ENCODE measurements at places on chromosomes 4 and X.

GRCh38 chr4:26074712-26075430 lies 160.9 kb downstream of the SMIM20 start:
- DNase-seq = no peak

- peak; percentile 45 for DNase-seq
Measured at GRCh38 chr4:110211007-110211769, 12.8 kb upstream of the ELOVL6 start.

DNA sequence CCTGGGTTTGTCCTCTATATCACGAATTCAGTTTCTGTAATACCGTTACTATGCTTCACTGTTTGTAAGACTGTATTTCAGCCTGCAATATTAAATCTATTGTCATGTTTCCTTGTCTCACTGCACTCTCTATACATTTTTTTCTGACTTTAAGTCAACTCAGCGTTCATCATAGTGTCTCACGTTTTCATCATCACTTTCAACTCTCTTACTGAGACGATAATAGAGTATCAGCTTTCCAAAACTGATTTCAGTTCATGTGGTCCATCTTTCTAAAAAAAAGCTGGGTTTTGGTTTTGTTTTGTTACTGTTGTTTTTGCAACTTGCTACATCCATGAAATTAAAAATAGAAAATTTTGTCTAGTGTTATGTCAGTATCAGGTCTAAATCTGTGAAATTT lies 147.7 kb downstream of the TMEM47 start:
- DNase-seq = no peak

- no peak for DNase-seq
Measured at GRCh38 chrX:45454290-45454689, 253.6 kb upstream of the DIPK2B start.

DNA sequence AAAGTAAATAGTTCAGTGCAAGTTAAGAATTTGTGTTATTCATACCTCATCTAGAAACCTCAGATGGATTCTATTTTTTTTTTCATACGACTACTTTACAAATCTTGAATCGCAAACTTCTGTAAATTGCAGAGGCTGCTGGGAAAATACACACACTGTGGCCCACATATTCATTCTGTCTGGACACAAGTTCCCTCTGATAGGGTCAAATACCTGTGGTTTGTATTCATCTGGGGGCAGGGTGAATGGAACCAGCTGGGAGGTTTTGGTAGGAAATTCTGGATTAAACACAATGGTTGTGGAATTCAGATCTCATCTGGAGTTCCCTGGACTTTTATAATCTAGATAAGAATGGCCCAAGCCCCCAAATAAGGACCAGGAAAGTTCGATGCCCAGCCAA lies 56.2 kb downstream of the SPATA18 start:
- DNase-seq = peak; percentile 55

DNA sequence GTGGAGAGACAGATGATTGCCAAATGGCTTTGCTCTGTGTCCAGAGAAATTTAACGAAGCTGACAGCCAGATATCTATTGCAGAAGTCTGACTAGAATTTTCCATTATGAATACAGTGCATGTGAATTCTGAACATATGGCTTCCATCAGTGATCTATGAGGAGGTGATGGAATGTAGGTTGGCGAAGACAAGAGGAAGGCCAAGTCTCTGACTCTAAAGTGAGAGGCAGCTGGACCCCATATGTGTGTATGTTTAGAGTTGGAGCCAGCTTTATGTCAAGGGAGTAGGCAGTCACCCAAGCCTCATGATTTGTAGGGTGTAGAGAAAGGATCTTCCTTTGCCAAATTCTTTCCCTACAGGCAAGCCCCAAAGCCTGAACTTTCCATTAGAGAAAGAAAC lies 76.2 kb upstream of the TEX13D start:
- peak; percentile 96 for DNase-seq

- peak; percentile 21 for DNase-seq
Measured at GRCh38 chr4:94695384-94695783, 62.4 kb upstream of the BMPR1B start.

DNA sequence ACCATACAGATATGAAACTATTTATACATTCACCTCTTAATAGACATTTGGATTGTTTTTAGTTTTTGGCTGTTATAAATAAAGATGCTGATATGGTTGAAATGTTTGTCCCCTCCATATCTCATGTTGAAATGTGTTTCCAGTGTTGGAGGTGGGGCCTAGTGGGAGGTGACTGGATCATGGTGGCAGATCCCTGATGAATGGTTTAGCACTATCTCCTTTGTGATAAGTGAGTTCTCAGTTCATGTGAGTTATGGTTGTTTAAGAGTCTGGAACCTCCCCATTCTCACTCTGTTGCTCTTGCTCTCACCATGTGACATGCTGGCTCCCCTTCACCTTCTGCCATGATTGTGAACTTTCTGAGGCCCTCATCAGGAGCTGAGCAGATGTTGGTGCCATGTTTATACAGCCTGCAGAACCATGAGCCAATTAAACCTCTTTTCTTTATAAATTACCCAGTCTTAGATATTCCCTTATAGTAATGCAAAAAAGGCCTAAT lies 12.2 kb upstream of the CLGN start:
- DNase-seq = no peak

GRCh38 chrX:81259714-81260395 lies 58.0 kb downstream of the SH3BGRL start:
- peak; percentile 42 for DNase-seq

GRCh38 chr4:19941434-19941833 lies 310.3 kb upstream of the SLIT2 start:
- peak; percentile 64 for DNase-seq

DNA sequence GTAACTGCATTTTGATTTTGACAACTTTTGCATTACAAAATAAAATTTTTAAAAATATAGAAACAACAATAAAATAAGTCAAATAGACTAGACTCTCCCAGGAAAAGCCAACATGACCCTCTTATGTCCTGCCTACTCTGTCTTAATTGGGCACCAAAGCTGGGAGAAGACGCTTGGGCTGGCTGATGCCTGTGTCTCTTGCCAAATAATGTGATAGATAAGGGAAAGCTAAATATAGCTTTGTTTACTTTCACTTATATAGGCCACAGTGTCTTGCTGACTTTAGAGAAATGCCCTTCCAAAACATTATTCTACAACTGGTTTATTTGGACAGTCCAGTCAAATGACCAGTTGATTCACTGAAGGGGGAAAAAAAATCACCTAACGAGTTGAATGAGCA lies 54.2 kb downstream of the FMR1NB start:
- no peak for DNase-seq

DNA sequence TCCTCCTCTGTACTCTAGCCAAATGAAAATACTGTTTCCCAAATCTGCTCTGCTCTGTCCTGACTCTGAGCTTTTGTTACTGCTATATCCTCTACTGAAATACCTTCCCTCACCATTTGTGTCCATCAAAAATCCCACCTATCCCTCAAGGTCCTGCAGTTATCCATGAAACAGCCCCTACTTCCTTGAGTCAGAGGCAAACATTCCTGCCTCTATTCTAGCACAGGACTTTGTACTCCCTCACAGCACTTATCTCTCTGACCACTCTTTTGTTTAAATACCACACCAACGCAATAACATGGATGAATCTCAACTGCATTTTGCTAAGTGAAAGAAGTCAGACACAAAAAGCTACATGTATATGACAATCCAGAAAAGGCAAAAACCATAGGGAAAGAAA lies 10.5 kb upstream of the RNF128 start:
- DNase-seq = no peak

- no peak for DNase-seq
Measured at GRCh38 chr4:62528874-62529273, 1328.7 kb downstream of the ADGRL3 start.

DNA sequence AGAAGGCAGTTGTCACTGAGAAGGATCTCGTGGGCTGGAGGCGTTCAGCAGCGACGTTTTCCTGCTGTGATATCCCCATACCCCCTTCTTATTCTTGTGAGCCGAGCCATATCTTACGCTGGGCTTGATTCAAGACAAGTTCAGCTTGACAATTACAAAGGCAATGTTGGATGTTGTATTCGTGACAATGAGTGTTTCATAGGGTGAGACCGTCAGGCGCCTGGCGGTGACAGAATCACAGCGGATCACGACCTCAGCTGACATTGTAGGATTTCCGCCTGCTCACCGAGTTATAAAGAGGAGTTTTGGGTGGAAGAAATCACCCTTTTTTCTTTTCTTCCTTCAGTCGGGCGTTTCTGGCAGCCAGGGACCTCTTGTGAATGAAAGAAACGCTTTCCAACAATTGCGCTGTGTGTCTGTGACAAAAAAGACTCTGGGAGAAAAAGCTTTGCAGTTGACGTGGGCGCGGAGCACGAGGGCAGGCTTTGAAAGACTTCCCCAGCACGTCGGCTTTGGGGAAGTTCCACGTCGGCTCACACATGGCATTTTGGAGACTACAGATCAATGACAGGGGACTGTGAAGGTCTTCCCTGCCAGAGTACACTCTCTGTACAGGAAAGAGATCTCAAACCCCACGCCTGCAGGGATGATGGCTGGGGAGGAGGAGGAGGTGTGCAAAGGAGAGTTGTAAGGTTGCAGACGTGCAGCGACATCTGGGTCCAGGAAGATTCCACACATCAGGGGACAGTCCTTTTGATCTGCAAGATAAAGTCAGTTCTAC lies 135.4 kb downstream of the CRLF2 start:
- DNase-seq = no peak

DNA sequence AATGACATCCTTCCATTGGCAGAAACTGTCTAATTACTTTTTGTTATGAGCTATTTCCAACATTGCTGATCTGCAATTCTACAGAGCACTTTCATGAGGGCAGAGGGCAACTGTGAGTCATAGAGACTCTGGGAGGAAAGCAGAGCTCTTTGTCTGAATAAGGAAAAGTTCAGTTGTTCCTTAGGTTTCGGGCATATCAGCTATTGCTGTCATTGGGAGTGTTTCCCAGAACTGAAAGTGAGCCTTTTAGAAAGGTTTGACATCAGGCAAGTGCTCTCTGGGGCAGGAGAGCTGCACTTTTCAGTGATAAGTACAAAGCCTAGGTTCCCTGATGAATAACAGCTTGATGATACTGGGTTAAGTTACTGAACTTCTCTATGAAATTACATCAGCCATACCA lies 119.2 kb upstream of the EDNRA start:
- DNase-seq = peak; percentile 91

DNA sequence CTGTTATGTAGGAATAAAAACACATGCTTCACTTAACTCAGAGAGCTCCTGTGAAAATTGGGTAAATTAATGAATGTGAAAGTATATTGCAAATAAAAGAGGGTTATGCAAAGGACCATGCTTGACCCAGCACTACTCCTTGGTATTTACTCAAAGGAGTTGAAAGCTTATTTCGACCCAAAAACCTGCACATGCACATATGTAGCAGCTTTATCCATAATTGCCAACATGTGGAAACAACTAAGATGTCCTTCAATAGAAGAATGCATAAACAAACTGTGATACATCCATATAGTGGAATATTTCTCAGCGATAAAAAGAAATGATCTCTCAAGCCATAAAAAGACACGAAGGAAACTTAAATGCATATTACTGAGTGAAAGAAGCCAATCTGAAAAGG lies 41.7 kb upstream of the SRD5A3 start:
- DNase-seq = no peak

DNA sequence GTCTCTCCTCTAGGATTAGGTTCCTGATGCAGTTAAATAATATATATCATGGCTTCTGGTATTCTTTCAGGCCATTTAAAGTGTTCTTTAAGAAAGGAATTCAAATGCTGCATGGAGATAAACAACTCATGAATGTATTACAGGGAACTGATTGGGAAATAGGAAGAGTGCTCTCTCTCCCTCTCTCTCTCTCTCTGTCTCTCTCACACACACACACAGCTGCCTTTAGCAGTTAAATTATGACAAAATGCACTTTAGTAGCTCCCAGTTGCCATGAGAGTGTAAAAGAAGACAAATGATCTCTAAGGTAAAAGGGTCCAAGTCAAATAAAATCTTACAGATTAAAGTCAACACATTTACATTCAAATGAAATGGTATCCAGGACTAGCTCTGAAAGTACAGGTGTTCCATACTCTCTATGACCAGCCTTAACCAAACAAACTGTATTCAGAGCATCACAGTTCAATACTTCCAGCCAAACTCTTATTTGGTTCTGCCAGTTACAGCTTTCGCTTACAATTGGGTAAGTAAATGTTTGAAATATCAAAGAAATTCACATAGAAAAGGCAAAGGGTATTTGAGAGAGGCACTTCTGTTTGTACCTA lies 94.7 kb upstream of the CXXC4 start:
- no peak for DNase-seq

- no peak for DNase-seq
Measured at GRCh38 chr4:79325864-79326328, at the start of gene NAA11. TSS of gene NAA11 (minus strand) at chr4:79326061. CDS start at chr4:79325877, 184 bp downstream.

GRCh38 chr4:150682126-150682525 lies 100.2 kb downstream of the MAB21L2 start:
- no peak for DNase-seq

DNA sequence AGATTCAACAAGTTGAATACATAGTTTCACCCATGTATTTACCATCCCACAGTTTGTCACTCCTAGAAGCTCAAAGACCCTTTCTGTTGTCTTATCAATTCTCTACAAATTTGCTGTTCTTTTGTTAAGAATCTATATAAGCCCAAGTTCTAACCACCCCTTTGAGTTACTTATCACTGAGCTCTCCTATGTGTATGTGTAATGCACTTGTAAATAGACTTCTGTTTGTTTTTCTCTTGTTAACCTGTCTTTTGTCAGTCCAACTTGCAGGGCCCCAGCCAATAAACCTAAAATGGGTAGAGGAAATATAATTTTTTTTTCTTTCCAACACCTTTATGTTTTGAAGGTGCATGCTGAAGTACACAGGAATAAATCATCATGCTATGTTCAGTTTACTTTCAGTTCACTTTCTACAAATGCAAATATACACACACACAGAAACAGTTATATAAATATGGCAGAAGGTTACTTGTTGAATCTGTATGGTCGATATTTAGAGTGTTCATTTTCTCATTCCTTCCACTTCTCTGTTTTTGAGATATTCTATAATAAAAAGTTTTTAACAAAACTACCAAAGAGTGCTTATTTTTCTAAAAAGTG lies 22.3 kb upstream of the CLOCK start:
- DNase-seq = no peak

DNA sequence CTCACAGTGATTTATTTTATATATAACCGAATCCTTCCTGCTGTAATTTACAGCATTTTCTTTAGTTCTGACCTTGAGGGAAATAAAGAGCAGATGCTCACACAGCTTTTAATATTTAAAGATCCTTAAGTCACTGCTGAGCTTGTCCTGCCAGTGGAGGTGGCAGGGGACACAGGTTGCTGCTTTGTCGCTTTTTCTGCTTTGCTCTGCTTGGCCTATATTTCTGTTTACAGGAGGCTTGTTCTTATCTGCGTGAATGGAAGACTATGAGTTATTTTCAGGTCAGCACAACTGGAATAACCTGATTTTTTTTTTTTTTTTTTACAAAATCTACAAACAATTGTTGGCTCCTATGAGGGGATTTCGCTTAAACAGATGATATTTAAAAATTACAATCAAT lies 2.3 kb downstream of the TXK start:
- DNase-seq = no peak

- DNase-seq = no peak
Measured at GRCh38 chr4:156643826-156644225, 327.8 kb downstream of the PDGFC start.

Data from fibroblast of skin of right quadriceps (primary cell).